A549 treated with Mapracorat at 1 μM for 4 hours (cell line): ENCODE measurements at places on chromosomes 7 and 10. TPM values are rescaled to one million over a fixed set of nuclear protein-coding genes. Genes with fewer than 3 reads are reported as not detected.

TAS2R16 gene
- total RNA-seq = not detected in 5 replicates

UTF1 gene
- total RNA-seq = not detected in 5 replicates

TBX20 gene
- total RNA-seq = 1.5 to 2.5 TPM (median 2.3 TPM) in 5 replicates

CUL1 gene
- 52.3 to 57.1 TPM (median 54.3 TPM) in 5 replicates for total RNA-seq

RALA gene
- total RNA-seq = 29.2 to 47.3 TPM (median 34.5 TPM) in 5 replicates

STYXL1 gene
- 38.0 to 45.4 TPM (median 41.2 TPM) in 5 replicates for total RNA-seq

RPEL1 gene
- total RNA-seq = 0.07 TPM in 1 of 5 replicates, not detected in the others

TMEM184A gene
- 6.0 to 11.2 TPM (median 10.3 TPM) in 5 replicates for total RNA-seq

GPR85 gene
- not detected in 5 replicates for total RNA-seq

SCD gene
- total RNA-seq = 130 to 179 TPM (median 166 TPM) in 5 replicates

HKDC1 gene
- 8.7 to 13.7 TPM (median 10.3 TPM) in 5 replicates for total RNA-seq

BTBD16 gene
- total RNA-seq = 0.28 to 0.88 TPM (median 0.57 TPM) in 5 replicates

LIPJ gene
- total RNA-seq = not detected in 5 replicates

CRYGN gene
- total RNA-seq = not detected in 5 replicates

PNLIPRP1 gene
- total RNA-seq = not detected in 5 replicates

GRM3 gene
- not detected in 5 replicates for total RNA-seq
